Activated naive CD4-positive, alpha-beta T cell treated with Interleukin-2 at 50 U/mL for 16 hours (primary cell): ENCODE measurements at places on chromosomes 16 and 17.

- DNase-seq, result no peak
These were observed 25.0 kb downstream of the FANCA start for GRCh38 chr16:89791278-89791995.

- DNase-seq, result no peak
These were observed 5.2 kb downstream of the CCDC154 start for GRCh38 chr16:1439058-1439698.

DNA sequence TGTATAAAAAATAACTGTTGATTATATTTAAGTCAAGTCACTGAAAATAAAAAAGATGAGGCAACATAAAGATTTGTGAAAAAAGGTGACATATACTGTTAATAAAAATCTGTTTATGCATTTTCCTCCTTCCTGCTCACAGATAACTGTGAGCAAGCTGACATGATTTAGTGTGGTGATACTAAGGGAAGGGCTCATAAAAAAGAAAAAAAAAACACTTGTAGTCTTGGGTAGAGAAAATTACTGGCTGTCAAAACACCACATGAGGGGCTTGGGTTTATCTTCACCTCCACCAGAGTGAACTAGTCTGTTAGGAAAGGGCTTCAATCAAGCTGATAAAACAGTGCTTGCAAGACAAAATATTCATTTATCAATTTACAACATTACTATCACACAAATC is 247.6 kb downstream of the CNTNAP4 start:
- DNase-seq, result no peak

DNA sequence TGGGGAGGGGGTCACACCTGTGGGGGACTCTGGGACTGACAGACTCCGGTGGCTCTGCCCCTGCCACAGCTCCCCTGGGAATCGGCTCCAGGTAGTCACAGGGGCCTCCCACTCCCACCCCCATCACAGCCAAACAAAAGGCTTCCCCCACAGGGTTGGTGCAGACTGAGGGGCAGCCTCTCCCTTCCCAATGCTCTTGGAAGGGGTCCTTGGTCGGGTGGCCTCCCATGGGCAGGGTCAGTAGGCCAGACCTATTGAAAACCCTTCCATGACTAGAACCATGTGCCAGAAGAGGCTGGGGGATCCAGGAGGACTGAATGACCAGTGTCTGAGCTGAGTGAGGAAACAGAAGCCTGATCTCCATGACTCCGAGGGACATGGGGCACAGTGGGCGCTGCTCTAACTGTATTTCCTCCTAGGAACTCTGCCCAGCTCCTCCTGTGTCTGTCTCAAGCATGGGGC is 28.6 kb downstream of the TK2 start:
- no peak for DNase-seq

GRCh38 chr16:49366669-49367068 is 6.9 kb upstream of the C16orf78 start:
- no peak for DNase-seq

- no peak for DNase-seq
These were observed 481 bp downstream of the HEXIM2 start for GRCh38 chr17:45162025-45162687.

DNA sequence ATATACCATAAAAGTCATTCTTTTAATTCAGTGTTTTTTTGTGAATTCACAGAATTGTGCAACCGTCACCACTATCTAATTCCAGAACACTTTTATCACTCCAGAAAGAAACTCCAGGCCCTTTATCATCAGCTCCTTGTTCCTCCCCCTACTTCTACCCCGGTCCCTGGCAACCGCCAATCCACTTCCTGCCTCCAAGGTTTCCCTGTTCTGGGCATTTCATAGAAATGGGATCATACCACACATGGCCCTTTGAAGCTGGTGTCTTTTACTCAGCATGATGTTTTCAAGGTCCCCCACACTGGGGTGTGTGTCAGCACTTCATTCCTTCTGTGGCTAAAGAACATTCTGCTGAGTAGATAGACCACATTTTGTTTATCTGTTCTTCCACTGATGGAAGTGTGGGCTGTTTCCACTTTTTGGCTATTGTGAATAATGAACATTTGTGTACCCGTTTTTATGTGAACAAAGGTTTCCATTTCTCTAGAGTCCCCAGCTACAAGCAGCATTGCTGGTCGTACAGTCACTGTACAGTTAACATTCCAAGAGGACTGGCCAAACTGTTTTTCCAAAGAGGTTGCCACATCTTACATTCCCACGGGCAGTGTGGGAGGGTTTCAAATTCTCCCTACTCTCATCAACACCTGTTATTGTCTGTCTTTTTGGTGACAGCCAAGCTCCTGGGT is 75.8 kb upstream of the ZNF469 start:
- no peak for DNase-seq

- no peak for DNase-seq
These were observed 41.4 kb upstream of the SLFN13 start for GRCh38 chr17:35489944-35490343.

- DNase-seq, result no peak
These were observed 1.9 kb upstream of the MLX start for GRCh38 chr17:42564815-42565522.

DNA sequence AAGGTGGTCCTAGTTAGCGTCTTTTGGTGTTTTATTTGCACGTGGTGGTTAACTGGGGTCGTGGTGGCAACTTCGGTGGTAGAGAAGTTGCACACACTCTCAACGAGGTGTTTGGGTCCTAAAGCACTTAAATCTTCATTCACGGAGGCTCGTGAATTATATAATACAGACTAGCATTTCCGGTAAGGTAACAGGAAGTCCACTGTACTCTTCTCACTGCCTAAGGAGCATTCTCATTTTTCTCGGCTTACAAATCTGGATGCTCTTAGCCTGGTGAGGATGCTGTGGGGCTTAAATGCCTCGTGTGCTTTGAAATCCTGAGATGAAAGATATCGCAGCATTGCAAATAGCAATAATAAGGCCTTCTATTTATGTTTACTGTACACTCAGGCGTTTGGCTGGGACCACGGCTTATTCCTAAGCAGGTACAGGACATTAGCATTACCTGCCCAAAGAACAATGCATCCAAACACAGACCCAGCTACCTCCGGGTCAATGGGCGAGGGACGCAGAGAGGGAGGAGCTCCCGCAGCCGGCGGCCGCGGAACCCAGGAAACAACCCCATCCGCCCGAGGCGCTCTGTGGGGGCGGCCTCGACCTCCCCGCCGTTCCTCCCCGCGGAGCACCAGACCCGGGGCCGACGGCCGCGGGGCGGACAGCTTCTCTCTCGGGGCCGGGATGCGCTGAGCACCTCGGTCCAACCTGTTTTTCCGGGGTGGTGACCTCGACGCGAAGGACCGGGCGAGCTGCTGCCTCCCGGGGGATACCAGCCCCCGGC is 856 bp downstream of the DNAJA2 start:
- DNase-seq, result peak; percentile 55

DNA sequence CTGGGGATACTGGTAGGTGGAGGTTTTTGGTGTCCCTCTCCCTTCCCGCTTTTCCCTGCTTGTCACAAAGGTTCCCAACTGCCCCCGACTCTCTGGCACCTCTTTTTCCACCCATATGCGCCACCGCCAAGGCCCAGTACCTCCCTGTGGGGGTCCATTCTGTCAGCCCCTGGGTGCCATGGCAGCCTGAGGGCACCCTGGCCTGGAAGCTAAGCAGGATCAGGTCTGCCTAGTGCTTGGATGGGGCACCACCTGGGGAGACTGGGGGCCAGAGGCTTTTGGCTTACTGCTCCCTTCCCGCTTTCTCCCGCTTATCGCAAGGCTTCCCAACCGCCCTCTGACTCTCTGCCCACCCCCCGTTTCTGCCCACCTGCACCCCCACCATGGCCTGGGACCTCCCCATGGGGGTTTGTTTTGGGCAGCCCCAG is 2286.4 kb downstream of the TP53TG3F start:
- no peak for DNase-seq

DNA sequence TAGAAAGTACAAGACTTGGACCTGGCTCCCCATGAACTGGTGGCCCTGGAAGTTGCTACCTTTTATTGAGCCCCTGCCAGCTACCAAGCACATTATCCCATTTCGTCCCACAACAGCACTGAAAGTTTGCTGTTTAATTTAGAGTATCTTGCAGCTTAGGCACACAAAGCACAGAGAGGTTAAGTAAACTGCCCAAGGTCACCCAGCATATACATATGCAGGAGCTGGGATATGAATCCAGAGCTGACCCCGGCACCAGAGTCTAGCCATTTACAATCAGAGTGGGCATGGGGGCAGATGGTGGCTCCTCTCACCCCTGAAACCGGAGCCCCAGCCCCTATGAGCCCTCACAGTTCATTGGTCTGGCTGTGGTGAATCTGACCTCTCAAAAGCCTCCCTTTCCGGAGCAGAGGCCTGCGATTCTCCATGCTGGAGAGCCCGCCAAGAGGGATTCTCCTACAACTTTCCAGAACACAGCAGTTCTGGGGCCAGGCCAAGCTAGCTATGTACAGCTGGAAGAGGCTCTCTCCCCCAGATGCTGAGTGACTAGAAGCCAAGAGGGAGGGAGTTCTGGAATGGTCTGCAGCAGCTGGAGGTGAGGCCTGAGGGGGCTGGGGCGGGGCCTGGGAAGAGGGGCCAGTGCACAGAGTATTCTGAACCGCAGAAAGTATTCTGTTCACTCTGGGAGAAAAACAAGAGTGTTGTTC is 58.3 kb downstream of the SREBF1 start:
- DNase-seq, result no peak

GRCh38 chr17:76382803-76383545 is 1.4 kb upstream of the SPHK1 start:
- peak; percentile 70 for DNase-seq

DNA sequence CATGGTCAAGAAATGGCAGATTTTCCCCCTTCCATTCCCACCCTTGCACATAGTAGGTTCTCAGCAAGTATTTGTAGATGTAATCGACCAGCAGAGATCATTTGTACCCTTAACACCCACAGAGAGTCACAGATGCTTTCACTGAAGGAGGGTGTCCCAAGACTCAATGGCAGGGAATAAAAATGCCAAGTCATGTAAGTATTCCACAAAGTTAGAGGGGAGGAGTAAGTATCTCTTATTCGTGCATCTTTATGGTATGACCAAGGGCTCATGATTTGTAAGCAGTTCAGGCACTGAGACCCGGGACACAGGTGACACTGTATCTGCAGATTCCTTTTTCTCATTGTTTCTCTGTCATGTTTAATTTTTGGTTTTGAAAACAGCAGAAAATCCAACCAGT is 489.6 kb downstream of the MAF start:
- no peak for DNase-seq

DNA sequence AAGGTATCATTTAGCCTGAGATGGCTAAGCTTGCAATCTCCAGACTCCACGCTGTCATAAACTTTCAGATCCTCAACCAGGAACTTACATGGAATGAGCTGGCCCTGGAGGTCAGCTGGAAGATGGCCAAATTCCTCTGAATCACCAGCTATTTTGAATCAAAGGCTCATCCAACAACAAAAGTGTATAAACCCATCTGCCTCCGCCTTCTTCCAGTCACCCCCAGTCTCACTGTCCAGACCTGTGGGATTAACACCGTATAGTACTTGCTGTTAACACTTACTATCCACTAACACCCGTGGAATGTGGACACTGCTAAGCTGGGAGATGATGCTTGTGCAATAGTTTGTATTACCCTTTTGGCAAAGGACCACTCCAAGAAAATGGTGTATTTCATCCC is 1.9 kb upstream of the LCMT1 start:
- DNase-seq, result no peak

GRCh38 chr16:2769100-2769529 is 8.0 kb downstream of the ELOB start:
- no peak for DNase-seq

DNA sequence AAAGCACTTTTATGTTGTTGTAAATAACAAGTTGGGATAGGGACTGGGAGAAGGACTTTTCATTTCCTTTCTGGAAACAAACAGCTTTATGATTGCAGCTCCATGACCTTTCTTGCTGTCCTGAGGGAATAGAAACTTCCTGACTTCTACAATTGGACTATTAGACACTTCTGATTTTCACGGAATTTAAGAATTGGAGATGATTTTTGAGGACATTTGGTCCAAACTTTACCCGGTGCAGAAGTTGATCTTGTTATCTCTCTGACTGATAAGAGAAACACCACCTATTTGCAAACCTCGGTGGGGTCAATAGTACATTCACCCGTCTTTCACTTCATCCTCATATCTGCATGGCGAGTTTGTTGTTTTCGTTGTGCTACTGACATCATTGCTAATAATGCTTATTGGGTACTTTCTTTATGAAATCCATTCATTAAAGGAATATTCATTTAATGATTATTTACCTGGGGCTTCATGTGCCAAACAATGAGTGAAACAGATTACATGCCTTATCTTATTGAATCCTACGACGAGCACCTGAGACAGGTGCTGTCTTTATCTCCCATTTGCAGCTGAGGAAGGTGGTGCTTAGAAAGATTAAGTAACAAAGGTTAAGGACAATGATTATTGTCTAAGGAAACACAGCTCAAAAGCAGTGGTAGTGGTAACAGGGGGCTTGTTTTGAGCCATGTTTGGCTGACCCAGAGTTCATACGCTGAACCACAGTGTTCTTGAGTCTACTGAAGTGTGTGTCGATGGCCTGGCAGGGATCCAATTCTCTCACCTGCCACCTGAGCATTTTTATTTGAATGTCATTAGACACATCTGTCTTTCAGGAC is 176.9 kb upstream of the FAM20A start:
- no peak for DNase-seq

- DNase-seq, result no peak
These were observed 7.6 kb downstream of the NOL11 start for GRCh38 chr17:67725373-67725791.
